ENCODE measurements at places on chromosomes 6 and 20.

DNA sequence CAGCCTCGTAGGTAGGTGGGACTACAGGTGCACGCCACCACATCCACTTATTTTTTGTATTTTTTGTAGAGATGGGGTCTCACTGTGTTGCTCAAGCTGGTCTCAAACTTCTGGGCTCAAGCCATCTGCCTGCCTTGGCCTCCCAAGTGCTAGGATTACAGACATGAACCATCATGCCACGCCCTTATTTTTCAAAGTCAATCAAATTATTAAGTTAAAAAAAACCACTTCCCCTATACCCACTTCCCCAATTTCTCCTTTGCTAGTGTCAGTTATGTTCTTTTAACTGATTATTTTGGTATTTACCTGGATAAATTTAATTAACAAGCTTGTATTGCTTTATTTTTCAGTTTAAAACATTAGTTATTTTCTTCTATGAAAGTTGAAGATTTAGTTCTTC lies 49.6 kb downstream of the RIOK1 start:
- no peak for DNase-seq

DNA sequence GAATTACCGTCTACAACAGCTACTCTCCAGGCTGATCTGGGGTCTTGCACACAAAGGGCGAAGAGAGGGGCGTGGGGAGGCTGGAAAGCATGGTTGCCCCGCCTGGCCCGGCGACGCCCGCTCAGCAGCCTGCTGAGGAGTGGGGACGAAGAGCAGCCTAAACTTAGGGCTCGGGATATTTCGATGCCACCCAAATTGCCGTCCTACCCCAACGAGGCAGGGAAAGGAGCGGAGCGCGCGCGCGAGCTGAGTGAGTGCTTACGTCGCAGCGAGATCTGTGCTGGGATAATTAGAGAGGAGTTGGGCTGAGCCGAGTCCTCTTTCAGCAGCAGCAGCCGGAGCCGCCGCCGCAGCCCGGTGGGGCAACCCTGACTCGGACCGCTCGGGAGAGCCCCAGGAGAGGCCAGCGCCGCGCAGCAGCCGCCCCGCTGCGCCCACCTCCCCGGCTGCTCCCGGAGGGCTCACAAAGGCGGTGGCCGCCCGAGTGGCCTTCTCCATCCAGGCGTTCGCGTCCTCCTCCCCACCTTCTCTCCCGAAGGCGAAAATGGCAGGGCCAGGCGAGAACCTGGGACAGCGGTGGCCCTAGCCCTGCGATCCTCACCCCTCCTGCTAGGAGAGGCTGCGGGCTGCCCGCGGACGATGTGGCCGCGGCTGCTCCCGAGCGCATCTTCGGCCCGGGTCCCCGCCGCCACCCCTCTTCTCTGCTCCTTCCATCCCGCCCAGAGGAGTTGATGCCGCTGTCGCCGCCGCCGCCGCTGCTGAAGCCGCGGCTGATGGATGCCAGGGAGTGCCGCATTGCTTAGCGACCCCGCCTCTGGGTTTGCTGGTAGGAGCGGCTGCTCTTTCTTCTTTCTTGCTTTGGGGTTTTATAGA lies at the start of gene CLVS2:
Gene CLVS2, plus strand, starts transcription at position 315 of the 873 bp plus-strand sequence. CDS start 1,543 bp downstream, outside the sequence.
- no peak for DNase-seq

GRCh38 chr6:163943607-163944385 lies 529.3 kb downstream of the QKI start:
- DNase-seq = no peak

DNA sequence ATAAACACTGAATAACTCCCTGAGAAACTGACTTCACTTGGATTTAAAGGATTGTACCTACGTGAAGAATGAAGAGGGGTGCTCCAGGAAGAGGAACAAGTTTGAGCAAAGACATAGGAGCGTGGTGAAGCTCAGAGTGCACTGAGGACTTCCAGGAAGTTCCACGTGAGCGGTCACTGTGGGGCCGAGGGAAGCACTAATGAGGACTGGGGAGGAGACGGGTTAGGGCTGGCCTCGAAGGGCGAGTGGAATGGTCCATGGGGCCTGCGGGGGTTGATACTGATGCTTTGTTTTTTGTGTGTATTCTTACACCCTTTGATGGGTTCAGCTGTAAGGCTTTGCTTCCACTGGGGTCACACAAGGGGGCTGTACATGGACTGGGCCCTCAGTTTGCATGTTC lies 91.9 kb downstream of the CDH4 start:
- DNase-seq = no peak

DNA sequence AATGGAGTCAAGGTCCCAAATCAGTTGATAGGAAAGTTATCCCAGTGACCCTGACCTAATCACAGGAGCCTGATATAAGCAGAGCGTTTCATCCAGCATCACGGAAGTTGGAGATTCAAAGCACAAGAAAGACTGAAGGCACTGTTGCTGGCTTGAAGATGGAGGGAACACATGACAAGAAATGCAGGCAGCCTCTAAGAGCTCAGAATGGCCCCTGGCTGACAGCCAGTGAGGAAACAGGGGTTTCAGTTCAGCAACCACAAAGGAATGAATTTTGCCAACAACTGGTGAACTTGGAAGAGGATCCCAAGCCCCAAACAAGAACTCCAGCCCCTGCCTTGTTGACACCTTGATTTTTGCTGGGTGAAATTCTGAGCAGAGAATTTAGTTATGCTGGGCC lies 778.5 kb downstream of the MAFB start:
- DNase-seq = no peak

DNA sequence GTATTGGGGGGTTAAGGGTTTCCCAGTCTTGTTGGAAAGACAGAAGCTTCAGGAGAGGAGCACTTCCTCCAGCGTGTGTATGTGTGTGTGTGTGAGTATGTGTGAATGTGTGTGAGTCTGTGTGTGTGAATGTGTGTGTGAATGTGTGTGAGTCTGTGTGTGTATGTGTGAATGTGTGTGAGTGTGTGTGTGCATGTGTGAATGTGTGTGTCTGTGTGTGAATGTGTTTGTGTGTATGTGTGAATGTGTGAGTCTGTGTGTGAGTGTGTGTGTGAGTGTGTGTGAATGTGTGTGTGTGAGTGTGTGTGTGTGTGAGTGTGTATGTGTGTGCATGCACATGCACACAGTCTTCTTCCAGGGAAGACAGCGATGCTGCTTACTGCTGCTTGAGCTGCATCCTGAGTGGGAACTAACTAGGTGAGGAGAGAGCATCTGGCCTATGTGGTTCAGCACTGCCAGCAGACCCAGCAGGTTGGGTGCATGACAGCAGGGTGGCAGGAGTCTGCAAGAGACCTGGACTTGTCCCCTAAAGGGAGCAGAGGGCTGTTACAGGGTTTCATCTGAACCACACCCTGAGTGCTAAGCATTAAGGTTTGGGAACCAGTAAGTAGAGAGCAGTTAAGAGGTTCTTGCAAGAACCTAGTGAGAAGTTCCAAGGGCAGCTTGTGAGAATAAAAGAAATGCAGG lies 22.7 kb upstream of the CCND3 start:
- DNase-seq = no peak

DNA sequence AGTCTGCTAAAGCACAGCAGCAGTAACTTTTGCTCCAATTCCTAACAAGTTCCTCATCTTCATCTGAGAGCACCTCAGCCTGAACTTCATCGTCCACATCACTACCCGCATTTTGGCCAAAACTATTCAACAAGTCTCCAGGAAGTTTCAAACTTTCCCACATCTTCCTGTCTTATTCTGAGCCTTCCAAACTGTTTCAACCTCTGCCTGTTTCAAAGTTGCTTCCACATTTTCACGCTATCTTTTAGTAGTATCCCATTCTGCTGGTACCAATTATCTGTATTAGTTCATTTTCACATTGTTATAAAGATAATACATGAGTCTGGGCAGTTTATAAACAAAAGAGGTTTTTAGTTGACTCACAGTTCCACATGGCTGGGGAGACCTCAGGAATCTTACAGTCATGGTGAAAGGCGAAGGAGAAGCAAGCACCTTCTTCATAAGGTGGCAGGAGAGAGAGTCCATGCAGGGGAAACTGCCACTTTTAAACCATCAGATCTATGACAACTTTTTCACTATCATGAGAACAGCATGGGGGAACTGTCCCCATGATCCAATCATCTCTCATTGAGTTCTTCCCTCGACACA lies 99.4 kb upstream of the GRIK2 start:
- no peak for DNase-seq

GRCh38 chr6:163198396-163198795 lies 216.1 kb upstream of the QKI start:
- no peak for DNase-seq
